ENCODE measurements at places on chromosomes 2 and 18. TPM values are rescaled to one million over a fixed set of nuclear protein-coding genes. Genes with fewer than 3 reads are reported as not detected.

- peak; percentile 89 for DNase-seq
Measured at GRCh38 chr2:223528036-223528435, 74.1 kb downstream of the SCG2 start.

DNA sequence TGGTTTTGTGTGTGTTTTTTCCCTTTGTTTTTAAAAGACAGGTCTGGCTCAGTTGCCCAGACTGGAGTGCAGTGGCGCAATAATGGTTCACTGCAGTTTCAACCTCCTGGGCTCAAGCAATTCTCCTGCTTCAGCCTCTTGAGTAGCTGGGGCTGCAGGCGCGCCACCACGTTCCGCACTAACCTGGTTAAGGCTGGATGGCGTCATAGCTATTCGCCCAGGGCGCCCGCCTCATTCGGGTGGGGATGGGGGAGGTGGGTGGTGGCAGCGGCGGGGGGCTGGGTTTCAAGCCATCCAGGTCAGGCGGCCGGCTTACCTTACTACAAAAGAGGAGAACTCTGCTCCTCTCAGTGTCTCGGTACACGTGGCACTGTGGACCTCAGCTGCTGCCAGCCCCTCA lies 42.8 kb downstream of the EEF1B2 start:
- DNase-seq = no peak

DNA sequence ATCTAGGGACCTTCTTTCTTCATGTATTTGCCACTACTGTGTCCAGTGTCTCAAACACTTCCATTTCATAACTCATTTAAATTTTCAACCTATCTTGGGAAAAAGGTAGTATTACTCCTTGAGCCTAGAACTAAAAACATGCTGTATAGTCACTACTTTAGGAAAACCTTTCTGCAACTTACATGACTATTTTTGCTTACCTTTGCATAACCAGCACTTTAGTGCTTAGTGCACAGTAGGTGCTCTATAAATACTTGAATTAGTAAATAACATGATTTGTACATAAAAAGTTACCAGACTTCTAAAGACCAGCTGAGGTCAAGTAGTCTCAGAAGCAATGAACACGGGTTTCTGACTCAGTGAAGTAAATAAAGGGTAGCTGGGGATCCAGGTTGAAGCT lies 62.5 kb upstream of the DTNB start:
- DNase-seq = no peak

- no peak for DNase-seq
Measured at GRCh38 chr2:46337208-46337994, 40.2 kb downstream of the EPAS1 start.

- DNase-seq = no peak
Measured at GRCh38 chr2:54604871-54605270, 118.6 kb upstream of the EML6 start.

DNA sequence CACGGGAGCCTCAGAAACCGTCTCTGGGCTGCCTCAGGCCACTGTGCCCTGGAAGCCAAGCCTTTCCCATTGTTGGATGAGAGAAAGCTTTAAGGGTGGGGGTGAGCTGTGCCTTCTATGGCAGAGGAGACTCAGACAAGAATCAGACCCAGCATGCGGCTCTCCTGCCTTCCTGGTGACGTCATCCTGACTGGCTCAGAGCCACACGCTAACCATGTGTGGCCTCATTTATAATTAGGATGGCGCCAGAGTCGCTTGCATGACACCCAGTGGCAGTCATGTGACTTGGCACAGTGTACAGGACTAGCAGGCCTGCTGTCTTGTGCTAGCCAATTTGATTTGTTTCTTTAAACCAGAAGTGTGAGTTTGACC lies 99.1 kb downstream of the SH3BP4 start:
- DNase-seq = peak; percentile 95

- DNase-seq = peak; percentile 75
Measured at GRCh38 chr2:166158546-166158945, 30.7 kb upstream of the SCN1A start.

- no peak for DNase-seq
Measured at GRCh38 chr2:127275356-127275755, 18.6 kb downstream of the ERCC3 start.

- no peak for DNase-seq
Measured at GRCh38 chr2:162060532-162060931, 13.5 kb downstream of the DPP4 start.

DNA sequence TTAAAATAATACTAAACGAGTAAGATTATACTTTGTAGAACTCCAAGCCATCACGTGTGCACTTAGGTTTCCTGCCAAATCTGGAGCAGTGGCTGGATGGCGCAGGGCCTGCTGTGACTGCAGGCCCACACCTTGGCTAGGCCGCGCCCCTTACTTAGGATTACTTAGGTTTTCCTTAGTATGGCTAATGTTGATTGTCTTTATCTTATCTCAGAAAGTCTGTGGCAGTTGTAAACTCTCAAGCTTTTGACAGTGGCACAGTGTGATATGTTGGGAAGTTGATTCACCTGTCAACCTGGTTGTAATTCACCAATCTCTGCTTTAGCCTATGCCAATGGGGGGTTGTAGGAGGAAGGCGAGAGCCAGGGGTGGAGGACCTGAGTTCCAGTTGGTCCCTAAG lies 208.4 kb downstream of the ZNF407 start:
- no peak for DNase-seq

- DNase-seq = no peak
Measured at GRCh38 chr2:85761-86160, 39.5 kb upstream of the FAM110C start.

GRCh38 chr2:219368690-219369191 lies 19.0 kb downstream of the DNPEP start:
- DNase-seq = no peak

- peak; percentile 49 for DNase-seq
Measured at GRCh38 chr2:164841719-164842623, at the start of gene COBLL1. TSS of gene COBLL1 (minus strand) at chr2:164841823. CDS start at chr2:164841196, 627 bp downstream.

- DNase-seq = no peak
Measured at GRCh38 chr18:61127714-61128467, 205.3 kb upstream of the CDH20 start.

DNA sequence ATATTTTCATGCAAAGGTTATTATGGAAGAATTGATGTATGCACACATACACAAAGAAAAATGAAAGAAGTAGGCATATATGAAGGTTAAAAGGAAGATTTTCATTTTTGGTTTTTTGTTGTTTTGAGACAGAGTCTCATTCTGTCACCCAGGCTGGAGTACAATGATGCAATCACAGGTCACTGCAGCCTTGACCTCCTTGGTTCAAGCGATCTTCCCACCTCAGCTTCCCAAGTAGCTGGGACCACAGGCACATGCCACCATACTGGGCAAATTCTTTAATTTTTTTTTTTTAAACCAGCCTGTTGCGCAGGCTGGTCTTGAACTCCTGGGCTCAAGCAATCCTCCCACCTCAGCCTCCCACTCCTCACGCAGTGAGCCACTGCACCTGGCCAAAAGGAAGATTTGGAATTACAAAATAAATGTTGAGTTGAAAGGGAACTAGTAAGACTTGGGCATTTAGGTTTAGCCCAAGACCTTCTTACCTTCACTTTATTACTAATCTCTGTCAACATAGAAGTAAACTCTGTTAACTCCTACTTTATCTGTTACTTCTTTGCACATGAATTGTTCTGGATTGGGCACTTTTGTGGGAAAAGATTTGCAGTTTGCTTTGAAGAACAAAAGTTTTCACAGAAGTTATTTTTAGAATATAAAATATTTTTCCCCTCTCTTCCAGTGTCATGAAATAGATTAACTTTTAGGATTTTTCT lies 31.7 kb upstream of the NBEAL1 start:
- no peak for DNase-seq

DNA sequence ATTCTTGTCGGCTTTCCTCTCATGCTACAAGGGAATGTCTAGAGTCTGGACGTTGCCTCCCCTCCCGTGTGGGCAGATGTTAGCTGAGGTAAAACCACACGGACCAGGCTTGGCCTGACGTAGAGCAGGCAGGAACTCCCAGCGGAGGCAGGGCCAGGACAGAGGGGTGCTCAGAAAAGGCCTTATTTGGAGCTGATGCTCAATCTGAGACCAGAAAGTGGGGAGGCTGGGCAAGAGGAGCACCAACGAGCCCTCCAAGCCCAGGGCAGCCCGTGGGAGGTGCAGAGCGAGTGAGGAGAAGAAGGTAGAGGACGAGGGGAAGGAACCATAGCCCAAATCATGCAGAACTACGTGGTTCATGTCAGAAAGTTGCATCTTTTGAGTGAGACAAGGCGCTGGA lies 9.0 kb downstream of the TEX51 start:
- DNase-seq = no peak

GRCh38 chr2:135030826-135031225 lies 16.4 kb downstream of the MAP3K19 start:
- DNase-seq = peak; percentile 48

DNA sequence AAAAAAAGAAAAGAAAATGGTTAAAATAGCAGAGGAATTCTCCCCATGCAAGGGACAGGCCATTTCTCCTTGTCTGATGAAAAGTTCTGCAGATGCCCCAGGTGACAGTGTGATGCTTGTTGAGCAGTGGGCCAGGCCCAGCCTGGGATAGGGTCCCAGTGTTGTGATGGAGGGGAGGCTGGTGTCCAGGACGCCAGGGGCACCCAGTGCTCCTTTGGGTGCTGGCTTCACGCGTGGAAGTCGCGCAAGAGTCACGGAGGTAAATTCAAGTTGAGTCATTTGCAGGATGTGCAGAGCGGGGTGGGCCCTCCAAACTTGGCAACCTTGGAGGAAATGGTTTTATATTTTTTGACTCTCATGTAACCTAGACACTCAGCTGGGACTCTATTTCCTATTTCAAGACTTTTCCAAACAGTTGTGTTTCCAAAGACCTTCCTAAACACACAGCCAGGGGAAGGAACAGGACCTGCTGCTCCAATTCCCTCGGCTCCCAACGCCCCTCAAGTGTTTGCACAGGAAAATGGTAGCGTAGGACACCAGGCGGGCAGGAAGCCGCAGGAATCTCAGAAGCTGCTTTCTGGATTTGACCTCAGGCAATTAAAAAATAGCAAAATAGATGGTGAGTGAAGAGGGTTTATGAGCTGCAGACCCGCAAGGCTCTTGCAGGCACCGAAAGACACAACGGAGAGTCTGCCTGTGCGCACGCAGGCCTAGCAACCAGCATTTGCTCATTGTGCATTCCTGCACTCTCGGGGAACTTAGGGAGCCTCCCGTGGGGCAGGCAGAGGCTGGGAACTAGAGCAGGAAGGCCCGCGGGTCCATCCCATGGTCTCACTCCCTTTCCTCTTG lies 107.1 kb upstream of the ODC1 start:
- no peak for DNase-seq

- no peak for DNase-seq
Measured at GRCh38 chr2:40465-40864, 5.8 kb downstream of the FAM110C start.

DNA sequence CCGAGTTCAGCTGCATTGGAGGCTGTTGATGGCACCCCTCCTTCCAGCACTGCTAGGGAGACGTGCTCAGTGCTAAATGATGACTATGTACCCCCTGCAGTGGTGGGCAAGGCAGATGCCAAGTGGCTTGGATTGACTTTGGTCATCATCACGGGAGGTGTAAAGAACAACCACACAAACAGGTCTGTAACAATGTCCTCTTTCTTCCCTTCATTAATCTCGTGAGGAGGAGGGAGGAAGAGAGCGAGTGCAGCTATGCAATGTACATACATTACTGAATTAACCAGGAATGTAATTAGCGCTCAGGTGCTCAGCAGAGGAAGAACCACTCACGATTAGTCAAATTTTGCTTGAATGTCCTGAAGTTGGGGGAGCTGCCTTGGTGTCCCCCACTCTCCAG lies 173.9 kb upstream of the SKOR2 start:
- no peak for DNase-seq

DNA sequence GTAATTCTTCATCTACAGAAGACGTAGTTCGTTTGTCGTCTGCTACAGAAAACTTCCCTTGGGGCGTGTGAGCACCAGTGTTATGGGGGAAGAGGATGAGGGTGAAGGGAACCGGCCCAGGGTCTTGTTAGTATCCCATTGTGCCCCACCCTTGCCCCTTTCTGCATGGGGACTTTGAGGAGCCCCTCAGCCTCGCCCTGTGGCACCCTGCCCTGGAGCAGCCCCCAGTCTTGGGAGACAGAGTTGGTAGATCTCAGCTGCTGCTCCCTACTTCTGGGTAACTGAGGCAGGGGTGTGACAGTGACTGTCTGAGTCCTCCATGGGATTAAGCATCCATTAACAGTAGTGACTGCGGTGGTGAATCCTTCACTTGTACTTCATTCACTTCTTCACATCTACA lies 50.1 kb downstream of the RNF144A start:
- no peak for DNase-seq

DNA sequence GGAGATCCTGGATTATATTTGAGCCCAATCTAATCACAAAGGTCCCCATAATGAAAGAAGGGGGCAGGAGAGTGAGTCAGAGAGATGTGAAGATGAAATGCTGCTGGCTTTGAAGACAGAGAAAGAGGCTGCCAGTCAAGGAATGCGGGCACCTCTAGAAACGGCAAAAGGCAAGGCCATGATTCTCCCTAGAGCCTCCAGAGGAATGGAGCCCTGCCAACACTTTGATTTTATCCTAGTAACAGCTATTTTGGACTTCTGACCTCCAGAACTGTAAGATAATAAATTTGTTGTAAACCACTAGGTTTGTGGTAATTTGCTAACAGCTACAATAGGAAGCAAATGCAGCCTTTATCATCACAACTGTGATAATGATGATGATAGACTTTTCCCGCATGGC lies 32.9 kb downstream of the LBH start:
- no peak for DNase-seq

GRCh38 chr2:221137385-221137784 lies 434.7 kb downstream of the EPHA4 start:
- DNase-seq = no peak

DNA sequence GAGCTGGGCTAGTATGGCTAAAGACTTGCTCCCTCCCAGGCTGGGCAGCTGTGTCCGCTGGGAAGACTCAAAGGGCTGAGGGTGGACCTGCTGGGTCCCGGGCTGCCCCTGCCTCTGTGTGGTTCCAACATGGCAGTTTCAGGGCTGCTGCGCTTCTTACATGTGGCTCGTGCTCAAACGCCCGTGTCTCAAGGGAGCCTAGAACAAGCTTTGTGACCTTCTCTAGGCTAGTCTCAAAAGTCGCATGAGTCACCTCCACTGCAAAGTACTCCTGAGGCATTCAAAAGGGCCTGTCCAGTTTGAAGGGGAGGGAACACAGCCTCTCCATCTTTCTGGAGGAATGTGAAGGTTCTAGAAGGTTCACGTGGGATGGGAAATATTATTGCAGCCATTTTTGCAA lies 44.7 kb upstream of the RAB31 start:
- peak; percentile 20 for DNase-seq

SAG gene
- not detected for total RNA-seq

CD8B gene
- total RNA-seq = not detected

FAM110C gene
- total RNA-seq = not detected

INO80D gene
- total RNA-seq = 3.5 TPM

FHOD3 gene
- total RNA-seq = 8.5 TPM

LRP2 gene
- not detected for total RNA-seq

TNFAIP6 gene
- 20.3 TPM for total RNA-seq

IFIH1 gene
- 2.6 TPM for total RNA-seq

DNAH7 gene
- 0.26 TPM for total RNA-seq

CHRNA1 gene
- 541 TPM for total RNA-seq
